Cortex of kidney (tissue), 1 donor: ENCODE measurements at places on chromosomes 2 and 18.

DNA sequence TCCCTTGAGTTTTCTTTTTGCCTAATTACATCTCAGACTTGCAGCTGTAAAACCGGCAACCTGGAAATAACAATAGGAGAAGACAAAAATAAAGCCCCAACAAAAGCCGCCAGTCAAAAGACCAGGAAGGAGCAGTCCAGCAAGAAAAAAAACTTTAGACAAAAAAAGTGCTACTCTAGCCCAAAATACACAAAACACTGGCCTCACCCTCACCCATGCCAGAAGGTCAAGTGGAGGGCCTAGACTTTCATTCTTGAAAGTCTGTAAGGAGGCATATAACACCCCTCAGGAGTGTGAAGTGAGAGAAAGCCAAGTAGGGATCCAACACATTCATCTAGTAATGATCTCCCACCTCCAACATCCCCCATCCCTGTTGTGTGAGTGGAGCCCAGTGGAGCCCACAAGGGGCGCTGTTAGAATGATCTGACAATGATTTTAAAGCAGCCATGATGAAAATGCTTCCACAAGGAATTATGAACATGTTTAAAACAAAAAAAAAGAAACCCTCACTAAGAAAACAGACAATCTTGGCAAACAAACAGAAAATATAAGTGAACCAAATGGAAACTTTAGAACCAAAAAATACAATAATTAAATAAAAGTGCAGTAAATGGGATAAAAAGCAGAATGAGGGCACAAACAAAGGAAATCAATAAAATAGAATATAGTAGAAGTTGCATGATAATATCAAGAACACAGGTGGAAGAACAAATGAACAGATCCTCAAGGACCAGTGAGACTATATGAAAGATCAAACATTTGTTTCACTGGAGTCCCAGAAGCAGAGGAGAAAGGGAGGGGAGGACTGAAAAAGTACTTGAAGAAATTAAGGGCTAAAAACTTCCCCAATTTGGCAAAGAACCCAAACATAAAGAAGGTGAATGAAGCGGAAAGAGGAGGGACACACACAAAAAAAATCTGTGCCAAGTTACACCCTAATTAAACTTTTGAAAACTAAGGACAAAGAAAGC, 23.9 kb downstream of the SESTD1 start:
- DNase-seq: no peak

DNA sequence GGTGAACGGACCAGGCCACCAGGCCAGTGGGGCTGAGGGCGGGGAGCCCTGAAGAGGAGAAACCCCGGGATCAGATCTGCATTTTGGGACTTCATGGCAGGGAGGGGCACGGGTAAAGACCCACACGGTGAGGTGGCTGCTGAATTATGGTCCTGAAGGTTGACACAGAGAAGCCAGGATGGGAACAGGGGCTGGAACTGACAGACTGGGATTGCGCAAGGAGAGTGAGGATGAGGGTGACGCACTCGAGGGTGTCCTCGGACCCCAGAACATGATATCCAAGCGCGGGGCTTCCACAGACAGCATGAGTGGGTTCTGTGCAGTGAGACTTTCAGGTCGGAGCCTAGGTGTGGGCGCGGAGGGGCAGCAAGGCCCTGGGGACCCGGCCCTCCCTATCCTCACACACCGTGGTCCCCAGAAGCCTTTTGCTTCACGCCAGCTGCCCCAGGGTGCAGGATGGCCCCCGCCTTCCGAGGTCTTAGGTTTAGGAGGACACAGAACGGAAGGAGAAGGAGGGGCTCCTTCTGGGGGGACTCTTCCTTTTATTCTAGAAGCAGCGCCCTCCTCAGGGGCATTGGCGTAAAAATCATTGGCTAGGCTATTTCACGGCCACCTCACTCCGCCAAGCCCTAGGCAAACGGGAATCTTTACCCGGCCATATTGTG, 416.8 kb upstream of the HS6ST1 start:
- no peak for DNase-seq

DNA sequence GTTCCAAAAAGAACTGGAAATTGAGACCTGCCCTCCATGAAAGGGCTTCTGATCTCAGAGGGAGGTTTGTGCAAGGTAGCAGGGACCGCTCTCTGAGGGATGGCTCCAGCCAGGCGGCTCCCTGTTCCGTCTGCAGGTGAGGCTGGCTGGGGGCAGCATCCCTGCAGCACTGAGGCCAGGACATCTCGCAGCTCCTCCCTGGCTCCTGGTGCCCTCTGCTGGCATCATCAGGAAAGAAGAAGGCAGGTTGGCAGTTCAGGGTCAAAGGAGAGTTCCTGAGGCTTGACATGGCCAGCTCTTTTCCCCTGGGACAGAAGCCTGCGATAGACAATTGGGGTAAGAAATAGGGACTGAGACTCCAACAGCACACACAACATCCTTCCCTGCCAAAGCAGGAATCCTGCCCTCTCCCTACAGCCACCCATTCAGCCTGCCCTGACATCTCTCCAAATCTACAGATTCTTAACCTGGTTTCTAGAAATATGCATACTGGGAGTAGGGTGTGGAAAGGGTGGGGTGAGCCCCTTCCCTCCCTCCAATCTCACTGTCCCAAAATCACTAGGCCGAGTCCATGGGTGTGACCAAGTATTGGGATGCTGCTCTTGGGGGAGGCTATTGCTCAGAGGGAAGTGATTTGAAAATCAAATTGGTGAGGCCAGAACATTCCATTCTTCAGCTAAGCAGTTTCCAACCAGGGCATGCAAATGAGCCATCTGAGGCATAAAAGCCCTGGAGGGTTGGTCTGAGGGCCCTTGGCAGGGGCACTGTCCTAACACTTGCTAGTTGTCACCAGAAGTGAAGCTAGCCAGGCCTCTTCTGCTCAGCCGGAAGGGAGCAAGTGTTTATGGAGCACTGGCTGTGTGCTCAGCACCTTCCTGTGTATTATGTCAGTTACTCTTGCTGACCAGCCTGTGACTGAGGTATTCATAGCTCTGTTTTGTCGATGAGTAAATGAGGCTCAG, 185.4 kb downstream of the TFCP2L1 start:
- no peak for DNase-seq

DNA sequence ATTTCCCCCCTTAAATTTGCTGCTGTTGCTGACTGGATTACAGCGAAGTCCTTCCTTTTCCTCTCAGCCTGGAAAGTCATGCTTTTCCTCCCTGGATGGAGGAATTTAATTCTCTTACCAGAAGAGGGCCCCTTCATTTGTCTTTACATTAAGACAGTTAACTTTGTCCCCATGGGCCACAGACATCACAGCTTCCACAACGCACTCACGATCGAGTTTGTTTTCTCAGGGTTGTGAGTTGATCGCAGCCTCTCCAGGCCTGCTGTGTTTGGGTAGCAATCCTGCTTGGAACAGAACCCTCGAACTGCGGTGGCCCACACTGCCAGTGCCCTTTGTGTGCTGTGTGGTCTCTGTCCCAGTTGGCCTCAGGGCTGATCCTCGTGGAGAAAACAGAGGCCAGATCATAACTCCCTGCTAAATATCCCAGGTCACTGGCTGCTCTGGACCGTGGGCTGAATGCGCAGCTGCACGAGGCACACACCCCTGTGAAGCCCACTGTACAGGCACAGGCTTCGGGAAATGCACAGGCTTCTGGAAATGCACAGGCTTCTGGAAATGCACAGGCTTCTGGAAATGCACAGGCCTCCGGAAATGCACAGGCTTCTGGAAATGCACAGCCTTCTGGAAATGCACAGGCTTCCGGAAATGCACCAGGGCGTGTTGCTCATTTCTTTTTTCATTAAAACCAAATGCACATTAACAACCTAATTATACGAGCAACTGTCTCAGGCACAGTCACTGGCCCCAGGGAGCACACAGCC, 2.2 kb upstream of the PDIA6 start:
- DNase-seq: no peak

- no peak for DNase-seq
Observed at GRCh38 chr2:121532347-121532766, 1.7 kb downstream of the RNU4ATAC start.
